ENCODE measurements at places on chromosomes 1 and 21. TPM values are rescaled to one million over a fixed set of nuclear protein-coding genes. Genes with fewer than 3 reads are reported as not detected.

GRCh38 chr1:113787663-113788062 is 24.6 kb downstream of the RSBN1 start:
- no peak for DNase-seq

The AXDND1 gene
- total RNA-seq = 2.9 TPM

- no peak for DNase-seq
Measured at GRCh38 chr1:5570931-5571330, 421.3 kb downstream of the NPHP4 start.

The BGLAP gene
- total RNA-seq = 1.9 TPM

Measured in upper lobe of left lung (tissue), 6 donors.